ENCODE measurements at places on chromosomes 12 and 14. TPM values are rescaled to one million over a fixed set of nuclear protein-coding genes. Genes with fewer than 3 reads are reported as not detected.

DEGS2 gene
- 0.36 TPM for polyA plus RNA-seq

- DNase-seq = peak; percentile 92
Observed at GRCh38 chr14:68939893-68940613, 39.0 kb downstream of the ACTN1 start.

GRCh38 chr12:89309440-89309802 lies 42.9 kb downstream of the DUSP6 start:
- no peak for DNase-seq

DNA sequence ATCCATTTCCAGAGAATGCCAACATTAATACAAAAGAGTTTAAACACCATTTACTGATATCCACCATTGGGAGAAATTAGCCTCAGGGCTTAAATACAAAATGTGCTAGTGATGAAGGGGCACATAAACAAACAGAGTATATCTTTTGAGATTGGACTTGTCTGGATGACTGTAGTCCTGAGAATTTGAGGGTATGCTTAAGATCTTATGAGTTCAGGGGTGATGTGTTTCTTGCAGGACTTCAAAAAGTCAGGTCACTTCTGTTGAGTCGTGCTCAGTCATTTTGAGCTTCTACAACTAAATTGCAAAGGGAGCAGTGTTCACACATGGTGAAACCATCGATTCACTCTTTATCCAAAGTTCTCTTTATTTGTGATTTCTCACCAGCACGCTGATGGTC lies 425.7 kb downstream of the ATP23 start:
- no peak for DNase-seq

ARHGAP9 gene
- polyA plus RNA-seq = not detected

Data from mammary epithelial cell (primary cell).